Calu3 (cell line): ENCODE measurements at places on chromosomes 5 and 9.

GRCh38 chr9:71119746-71120145 is 1.7 kb downstream of the TRPM3 start:
- DNase-seq = no peak

GRCh38 chr5:66903709-66904108 is 292.9 kb downstream of the CD180 start:
- no peak for DNase-seq

- peak; percentile 23 for DNase-seq
Observed at GRCh38 chr5:90899014-90899604, 340.5 kb downstream of the ADGRV1 start.

DNA sequence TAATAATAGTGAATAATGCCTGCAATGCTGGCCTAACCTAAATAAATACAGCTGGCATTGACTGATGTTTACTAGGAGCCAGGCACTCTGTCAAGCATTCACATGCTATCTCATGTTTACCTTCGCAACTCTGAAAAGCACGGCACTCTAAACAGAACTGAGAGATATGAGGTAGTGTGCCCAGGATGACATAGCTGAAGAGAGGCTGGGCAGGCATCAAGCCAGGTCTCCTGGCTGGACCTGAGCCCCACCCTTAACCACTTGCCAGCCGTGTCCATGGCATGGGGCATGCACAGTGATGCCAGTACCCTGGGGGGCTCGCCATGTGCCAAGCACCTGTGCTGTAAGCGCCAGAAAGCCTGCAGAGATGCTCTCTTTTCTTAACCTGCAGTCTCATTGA is 119.4 kb upstream of the MVB12B start:
- no peak for DNase-seq

DNA sequence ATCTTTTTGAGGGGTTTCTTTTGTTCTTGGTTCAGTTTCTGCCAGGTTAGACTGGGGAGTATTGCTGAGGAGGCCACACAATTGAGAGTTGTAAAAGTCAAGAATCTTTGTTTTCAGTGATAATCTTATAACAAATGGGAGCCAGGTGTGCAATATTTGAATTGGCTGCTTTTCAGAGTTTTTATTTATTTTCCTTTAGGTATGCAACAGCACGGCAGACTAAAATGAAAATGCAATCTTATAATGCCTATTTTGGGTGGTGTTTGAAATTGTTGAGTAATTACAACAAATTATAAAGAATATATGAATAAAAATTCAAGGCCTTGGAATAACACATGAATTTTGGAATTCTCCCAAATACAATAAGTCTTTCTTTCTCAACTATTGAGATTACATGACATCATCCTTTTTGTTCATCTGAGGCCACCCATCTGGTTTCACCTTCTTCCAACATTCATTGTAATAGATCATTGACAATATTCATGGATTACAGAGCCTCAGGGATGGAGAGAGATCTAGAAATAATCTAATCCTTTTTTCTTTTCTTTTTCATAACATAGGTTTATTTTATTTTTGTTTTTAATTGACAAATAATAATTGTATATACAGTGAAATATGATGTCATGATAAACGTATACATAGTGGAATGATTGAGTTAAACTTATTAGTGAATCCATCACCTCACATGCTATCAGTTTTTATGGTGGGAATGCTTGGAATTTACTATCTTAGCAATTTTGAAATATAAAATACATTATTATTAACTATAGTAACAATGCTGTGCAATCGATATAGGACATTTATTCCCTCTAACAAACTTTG is 1061.0 kb downstream of the NR2F1-AS1 start:
- DNase-seq = no peak

- DNase-seq = peak; percentile 62
Observed at GRCh38 chr9:124218438-124218982, 39.2 kb upstream of the NEK6 start.

- DNase-seq = no peak
Observed at GRCh38 chr5:93017849-93018248, 563.2 kb downstream of the NR2F1-AS1 start.

DNA sequence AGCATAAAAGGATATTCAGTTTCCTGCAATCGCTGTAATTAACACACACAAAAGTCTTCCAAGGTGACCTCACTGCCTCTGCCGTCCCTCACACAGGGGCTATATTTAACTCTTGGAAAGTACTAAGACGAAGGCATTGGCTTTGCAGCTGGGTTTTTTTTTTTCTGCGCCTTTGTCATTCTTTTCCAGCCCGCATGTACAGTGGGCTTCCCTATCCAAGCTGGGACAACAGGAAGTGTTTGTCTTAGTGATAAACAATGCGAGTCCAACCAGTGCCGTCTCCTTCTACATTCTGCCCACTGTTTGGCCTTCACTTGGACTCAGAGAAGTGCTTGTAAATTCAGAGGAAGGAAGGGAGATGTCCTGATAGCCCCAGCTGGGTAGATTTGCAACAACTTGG is 17.6 kb downstream of the AFAP1L1 start:
- DNase-seq = no peak

- DNase-seq = no peak
Observed at GRCh38 chr9:77827104-77827784, 179.1 kb upstream of the GNA14 start.

- DNase-seq = no peak
Observed at GRCh38 chr5:67203701-67204074, 7.1 kb upstream of the CD180 start.

- no peak for DNase-seq
Observed at GRCh38 chr5:131541762-131542161, 93.3 kb downstream of the RAPGEF6 start.
